Bronchial smooth muscle cell (primary cell): ENCODE measurements at places on chromosomes 5 and 9. TPM values are rescaled to one million over a fixed set of nuclear protein-coding genes. Genes with fewer than 3 reads are reported as not detected.

TENT4A gene
- 7.1 and 7.8 TPM in 2 replicates for total RNA-seq

SLC25A25 gene
- total RNA-seq: 18.3 and 20.0 TPM in 2 replicates

MLANA gene
- total RNA-seq: not detected in 2 replicates

HTR4 gene
- not detected in 2 replicates for total RNA-seq

ZFP2 gene
- total RNA-seq: 1.9 and 2.6 TPM in 2 replicates

TPPP gene
- under 0.01 and 0.09 TPM in 2 replicates for total RNA-seq

RBM18 gene
- 5.8 and 7.1 TPM in 2 replicates for total RNA-seq

HK3 gene
- total RNA-seq: 0.09 TPM in 1 of 2 replicates, not detected in the other

TESK1 gene
- total RNA-seq: 7.3 and 11.9 TPM in 2 replicates

SPEF2 gene
- total RNA-seq: 1.2 and 3.5 TPM in 2 replicates

PTPN3 gene
- total RNA-seq: under 0.01 and 0.17 TPM in 2 replicates

DOCK8 gene
- 0.32 and 1.9 TPM in 2 replicates for total RNA-seq

COL27A1 gene
- 2.0 and 3.5 TPM in 2 replicates for total RNA-seq

MSMP gene
- not detected in 2 replicates for total RNA-seq

TAS2R1 gene
- not detected in 2 replicates for total RNA-seq

LEAP2 gene
- 0.16 and 0.34 TPM in 2 replicates for total RNA-seq

RANBP6 gene
- total RNA-seq: 24.5 and 25.1 TPM in 2 replicates

SPINK5 gene
- total RNA-seq: under 0.01 and 0.09 TPM in 2 replicates

C5orf58 gene
- not detected in 2 replicates for total RNA-seq

CCNO gene
- 0.17 TPM in 1 of 2 replicates, not detected in the other for total RNA-seq

TMEFF1 gene
- 1.3 and 2.3 TPM in 2 replicates for total RNA-seq

ENG gene
- total RNA-seq: 11.0 and 13.9 TPM in 2 replicates

RASA1 gene
- 25.9 and 29.3 TPM in 2 replicates for total RNA-seq

FYB1 gene
- 0.16 TPM in 1 of 2 replicates, not detected in the other for total RNA-seq

LCN1 gene
- total RNA-seq: not detected in 2 replicates

ZNF658 gene
- total RNA-seq: 3.9 and 4.6 TPM in 2 replicates

PLCXD3 gene
- total RNA-seq: under 0.01 TPM in 2 replicates

GABRP gene
- not detected in 2 replicates for total RNA-seq

GABRA6 gene
- not detected in 2 replicates for total RNA-seq

TAF11L5 gene
- not detected in 2 replicates for total RNA-seq

SYK gene
- total RNA-seq: under 0.01 TPM in 1 of 2 replicates, not detected in the other

CCDC183 gene
- 0.32 and 0.43 TPM in 2 replicates for total RNA-seq

KLF9 gene
- total RNA-seq: 18.8 and 22.5 TPM in 2 replicates

ACOT12 gene
- 0.17 and 0.47 TPM in 2 replicates for total RNA-seq

GTF2H2 gene
- total RNA-seq: 13.8 and 17.8 TPM in 2 replicates

LVRN gene
- 0.47 and 0.52 TPM in 2 replicates for total RNA-seq

SLC2A6 gene
- 4.3 and 5.7 TPM in 2 replicates for total RNA-seq

SLC36A2 gene
- total RNA-seq: not detected in 2 replicates

OBP2B gene
- total RNA-seq: not detected in 2 replicates

PCDHB7 gene
- 0.32 and 0.60 TPM in 2 replicates for total RNA-seq

TEX48 gene
- total RNA-seq: not detected in 2 replicates
